ENCODE measurements at places on chromosomes 11 and 22. TPM values are rescaled to one million over a fixed set of nuclear protein-coding genes. Genes with fewer than 3 reads are reported as not detected.

DNA sequence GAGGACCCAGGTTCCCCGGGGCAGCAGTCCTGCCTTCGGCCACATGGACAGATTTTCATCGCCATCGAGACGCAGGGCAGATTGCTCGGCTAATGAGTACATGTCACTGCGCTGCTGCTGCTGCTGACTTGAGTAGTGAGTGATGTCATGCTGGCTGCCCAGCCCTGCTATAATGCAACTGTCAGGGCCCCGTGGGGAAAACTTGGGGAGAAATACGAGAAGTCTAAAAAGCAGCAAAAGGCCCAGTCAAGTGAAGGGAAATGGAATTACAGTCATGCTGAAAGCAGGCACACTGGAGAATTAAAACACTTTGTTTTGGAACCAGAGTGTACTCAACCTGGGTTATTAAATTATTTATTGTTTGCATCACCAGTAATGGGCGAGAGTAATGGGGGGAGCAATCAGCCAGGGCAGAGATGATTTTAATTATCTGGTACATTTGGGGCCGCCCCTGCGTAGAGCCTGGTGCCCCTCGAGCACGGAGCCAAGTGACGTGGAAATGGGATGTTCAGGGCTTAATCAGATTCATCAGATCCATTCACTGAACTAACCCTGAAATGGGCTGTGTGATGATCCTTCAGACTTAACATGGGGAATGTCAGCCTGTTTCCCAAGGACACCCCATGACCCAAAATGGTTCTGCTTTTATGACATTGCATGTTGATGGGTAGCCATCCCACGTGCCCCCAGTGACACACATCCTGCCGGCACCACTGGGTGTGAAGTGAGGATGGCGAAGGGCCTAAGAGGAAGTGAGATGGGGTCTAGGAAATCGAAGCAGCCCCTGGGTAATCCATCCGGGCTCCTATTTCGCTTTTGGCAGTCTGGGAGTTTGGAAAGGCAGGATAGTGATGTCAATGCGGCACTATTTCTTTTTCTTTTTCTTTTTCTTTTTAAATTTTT is 241.6 kb upstream of the CADM1 start:
- H3K27ac ChIP-seq, result no peak overlapping the region
- H3K36me3 ChIP-seq, result no peaks in the 10 kb centered on the region
- no peak for DNase-seq
- no peak overlapping the region for H3K4me3 ChIP-seq
- no peaks in the 10 kb centered on the region for H3K27me3 ChIP-seq

DNA sequence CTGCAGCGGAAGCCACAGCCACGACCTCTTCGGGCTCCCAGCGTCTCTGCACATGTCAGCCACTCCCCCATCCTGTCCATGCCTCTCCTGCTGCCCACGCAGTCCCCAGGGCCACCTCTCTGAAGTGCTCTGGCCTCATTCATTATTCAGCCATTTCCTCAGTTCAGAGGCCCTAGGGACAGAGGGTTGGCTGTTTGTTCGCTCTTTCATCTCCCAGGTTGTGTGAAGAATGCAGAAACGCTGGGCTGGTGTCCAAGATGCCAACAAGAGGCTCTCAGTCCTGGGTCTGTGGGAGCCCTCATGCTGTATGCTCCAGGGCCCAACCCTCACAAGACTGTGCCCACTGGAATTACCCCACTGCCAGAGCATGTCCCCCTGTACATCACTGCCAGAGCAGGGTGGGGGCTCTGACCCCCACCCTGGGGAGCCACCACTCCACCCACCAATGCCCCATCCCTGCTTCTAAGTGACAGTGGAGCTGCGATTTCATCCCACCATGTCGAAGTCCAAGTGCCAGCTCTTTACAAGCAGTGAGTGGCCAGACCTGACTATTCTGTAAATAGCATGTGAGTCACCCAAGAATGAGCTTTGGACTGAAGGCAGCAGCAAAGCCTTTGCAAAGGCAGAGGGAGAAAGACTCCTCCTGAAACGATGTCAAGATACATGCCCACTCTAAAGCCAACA is 209.6 kb downstream of the BUD13 start:
- no peaks in the 10 kb centered on the region for H3K4me1 ChIP-seq
- no peak overlapping the region for H3K27ac ChIP-seq
- H3K36me3 ChIP-seq, result no peaks in the 10 kb centered on the region

GRCh38 chr11:60349990-60350389 is 22.9 kb downstream of the MS4A6E start:
- H3K27me3 ChIP-seq, result no peaks in the 10 kb centered on the region
- no peak overlapping the region for H3K4me3 ChIP-seq
- no peaks in the 10 kb centered on the region for H3K36me3 ChIP-seq
- H3K27ac ChIP-seq, result no peak overlapping the region
- no peaks in the 10 kb centered on the region for H3K4me1 ChIP-seq
- no peak for DNase-seq

Gene C1QTNF4
- total RNA-seq, result 1.3 TPM

DNA sequence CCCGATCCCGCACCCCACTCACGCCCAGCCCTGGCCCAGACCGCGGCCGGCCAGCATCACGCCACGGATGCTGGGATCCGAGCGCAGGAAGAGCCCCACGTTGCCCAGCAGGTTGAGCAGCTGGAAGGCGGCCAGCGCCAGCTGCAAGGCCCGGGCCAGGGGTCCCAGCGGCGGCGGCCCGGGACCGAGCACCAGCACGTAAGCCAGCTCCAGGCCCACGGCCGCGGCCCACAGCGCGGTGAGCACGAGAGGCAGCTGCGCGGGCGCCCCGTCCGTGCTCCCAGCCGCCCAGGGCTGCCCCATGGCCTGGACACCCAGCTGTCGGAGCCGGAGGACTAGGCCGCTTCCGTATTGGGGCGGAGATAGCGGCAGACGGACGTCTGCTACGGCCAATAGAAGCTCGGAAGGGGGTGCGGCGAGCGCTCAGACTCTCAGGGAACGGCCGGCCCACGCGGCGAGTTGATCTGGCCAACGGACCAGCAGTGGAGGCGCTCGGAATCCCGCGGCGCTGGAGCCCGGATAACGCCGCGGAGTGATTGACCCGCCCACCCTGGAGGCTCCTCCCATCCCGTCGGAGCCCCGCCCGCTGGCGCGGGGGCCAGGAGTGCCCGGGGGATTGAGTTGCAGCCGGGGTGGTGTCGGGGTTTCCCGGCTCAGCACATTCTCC is at the start of gene ZDHHC24:
Gene ZDHHC24, minus strand, starts transcription at position 348 of the 667 bp plus-strand sequence. Its CDS starts 45 bp downstream, at position 303.
- H3K4me3 ChIP-seq, result peak within 1 kb of the TSS; percentile 78
- H3K4me1 ChIP-seq, result peaks cover 31% of the 10 kb centered on the region
- H3K36me3 ChIP-seq, result peaks cover 14% of the 10 kb centered on the region

- no peaks in the 10 kb centered on the region for H3K4me1 ChIP-seq
- no peak overlapping the region for H3K27ac ChIP-seq
- no peaks in the 10 kb centered on the region for H3K27me3 ChIP-seq
- H3K4me3 ChIP-seq, result no peak overlapping the region
- peaks cover 3% of the 10 kb centered on the region for H3K36me3 ChIP-seq
Measured at GRCh38 chr22:26436903-26437515, 7.9 kb downstream of the ASPHD2 start.

GRCh38 chr22:42994917-42995562 is 19.9 kb downstream of the PACSIN2 start:
- H3K27ac ChIP-seq, result peak overlapping the region; percentile 23
- no peak for DNase-seq
- no peaks in the 10 kb centered on the region for H3K36me3 ChIP-seq
- no peaks in the 10 kb centered on the region for H3K27me3 ChIP-seq
- no peaks in the 10 kb centered on the region for H3K4me1 ChIP-seq

GRCh38 chr22:46119729-46120419 is 30.5 kb upstream of the PPARA start:
- H3K4me1 ChIP-seq, result peaks cover 2% of the 10 kb centered on the region
- no peak for DNase-seq
- peaks cover 9% of the 10 kb centered on the region for H3K27me3 ChIP-seq
- H3K27ac ChIP-seq, result no peak overlapping the region
